Liver (tissue), 10 donors: ENCODE measurements at places on chromosomes 2 and 18. TPM values are rescaled to one million over a fixed set of nuclear protein-coding genes. Genes with fewer than 3 reads are reported as not detected.

The LINC00305 gene
- total RNA-seq, result not detected

The TUBA3E gene
- total RNA-seq, result not detected

- H3K4me3 ChIP-seq, result no peak overlapping the region
- H3K4me1 ChIP-seq, result peaks cover 26% of the 10 kb centered on the region
- H3K27ac ChIP-seq, result peak overlapping the region; percentile 86
- no peak for DNase-seq
- H3K27me3 ChIP-seq, result no peaks in the 10 kb centered on the region
- H3K36me3 ChIP-seq, result no peaks in the 10 kb centered on the region
These were observed 32.2 kb downstream of the GPR75 start for GRCh38 chr2:53827398-53828175.

DNA sequence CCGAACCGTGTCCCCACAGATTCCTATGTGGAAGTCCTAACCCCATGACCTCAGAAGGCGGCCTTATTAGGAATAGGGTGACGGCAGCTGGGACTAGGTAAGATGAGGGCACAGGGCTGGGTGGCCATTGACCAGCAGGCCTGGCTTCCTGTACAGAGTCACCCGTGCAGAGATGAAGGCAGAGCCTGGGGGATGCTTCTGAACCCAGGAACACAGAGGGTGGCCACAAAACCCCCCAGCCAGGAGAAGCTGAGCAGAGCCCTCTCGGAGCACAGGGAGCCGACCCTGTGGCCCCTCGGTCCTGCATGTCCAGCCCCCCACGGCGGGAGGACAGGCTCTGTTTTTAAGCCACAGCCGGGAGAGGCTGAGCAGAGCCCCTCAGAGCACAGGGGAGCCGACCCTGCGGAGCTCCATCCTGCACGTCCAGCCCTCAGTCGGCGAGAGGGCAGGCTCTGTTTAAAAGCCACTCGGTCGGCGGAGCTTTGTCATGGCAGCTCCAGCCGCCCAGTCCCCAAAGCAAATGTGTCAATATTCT is 2.7 kb downstream of the PDCD1 start:
- H3K36me3 ChIP-seq, result no peaks in the 10 kb centered on the region
- no peak for DNase-seq
- H3K4me1 ChIP-seq, result no peaks in the 10 kb centered on the region
- H3K27me3 ChIP-seq, result no peaks in the 10 kb centered on the region
- H3K4me3 ChIP-seq, result no peak overlapping the region
- H3K27ac ChIP-seq, result no peak overlapping the region

GRCh38 chr2:68837861-68838341 is 33.3 kb downstream of the BMP10 start:
- DNase-seq, result no peak
- no peaks in the 10 kb centered on the region for H3K4me1 ChIP-seq
- H3K4me3 ChIP-seq, result no peak overlapping the region
- no peak overlapping the region for H3K27ac ChIP-seq

DNA sequence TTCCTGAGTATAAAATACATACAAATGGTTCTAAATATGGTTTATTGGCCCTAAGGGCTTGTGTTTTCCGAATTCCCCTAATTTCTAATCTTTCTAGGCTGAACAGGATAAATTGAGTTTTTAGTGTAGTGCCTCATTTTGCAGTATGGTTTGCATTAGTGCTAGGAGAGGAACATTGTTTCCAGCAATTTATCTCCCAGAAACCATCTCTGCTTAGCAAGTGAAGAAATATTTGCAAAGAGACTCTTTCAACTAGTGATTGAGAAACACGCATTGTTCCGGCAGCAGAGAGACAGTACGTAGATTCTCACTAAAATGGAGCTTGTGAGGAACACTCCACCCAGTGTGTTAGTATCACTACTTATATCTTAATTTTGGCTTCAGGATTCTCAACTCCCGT is 177.8 kb upstream of the EPAS1 start:
- no peaks in the 10 kb centered on the region for H3K27me3 ChIP-seq
- DNase-seq, result no peak
- H3K4me1 ChIP-seq, result peaks cover 3% of the 10 kb centered on the region

DNA sequence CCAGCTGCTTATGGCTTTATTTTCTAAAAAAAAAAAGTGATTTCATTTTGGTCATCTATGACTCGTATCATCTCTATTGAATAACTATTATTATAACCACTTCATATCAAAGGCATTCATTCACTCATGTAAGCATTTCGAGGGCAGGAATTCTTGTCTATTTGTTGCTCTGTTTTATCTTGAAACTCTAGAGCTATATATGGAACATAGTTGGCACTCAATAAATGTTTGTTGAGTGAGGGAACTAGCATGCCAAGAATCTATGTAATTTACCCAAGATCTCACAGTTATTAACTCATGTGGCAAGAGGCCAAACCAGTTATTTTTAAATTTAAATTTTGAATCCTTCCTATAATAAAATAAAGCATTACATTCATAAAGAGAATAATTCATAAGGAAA is 470.1 kb downstream of the TMX3 start:
- H3K27ac ChIP-seq, result no peak overlapping the region
- no peak for DNase-seq
- no peak overlapping the region for H3K4me3 ChIP-seq
- H3K4me1 ChIP-seq, result no peaks in the 10 kb centered on the region
- H3K36me3 ChIP-seq, result no peaks in the 10 kb centered on the region
- H3K27me3 ChIP-seq, result no peaks in the 10 kb centered on the region

DNA sequence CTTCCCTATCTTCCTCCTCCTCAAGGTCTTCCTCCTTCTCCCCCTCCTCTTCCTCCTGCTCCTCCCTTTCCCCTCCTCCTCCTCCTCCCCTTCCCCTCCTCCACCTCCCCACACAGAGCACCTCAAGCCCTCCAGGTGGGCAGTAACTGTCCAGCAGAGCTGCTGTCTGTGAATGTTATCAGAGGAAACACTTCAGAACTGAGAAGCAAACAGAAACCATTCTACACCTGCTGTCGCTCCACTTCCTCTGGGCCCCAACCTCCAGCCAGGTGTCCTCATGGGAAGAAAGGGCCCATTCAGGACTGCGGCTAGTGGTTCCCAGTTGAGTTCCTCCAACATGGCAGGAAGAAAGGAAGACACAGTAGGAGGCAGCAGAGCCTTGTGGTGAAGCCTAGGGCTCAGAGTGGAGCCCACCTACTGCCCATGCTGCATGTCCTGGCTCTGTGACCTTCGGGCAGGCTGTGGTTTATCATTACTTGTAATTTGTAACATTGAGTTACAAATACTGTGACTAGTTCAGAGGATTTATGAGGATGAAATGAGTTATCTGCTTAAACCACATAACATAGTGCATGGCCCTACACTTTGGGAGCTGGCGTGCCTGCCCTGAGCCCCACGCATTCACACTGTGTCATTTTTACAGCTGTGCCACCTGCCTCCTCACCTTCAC is 165.9 kb upstream of the ID2 start:
- H3K4me3 ChIP-seq, result no peak overlapping the region
- no peaks in the 10 kb centered on the region for H3K27me3 ChIP-seq
- H3K4me1 ChIP-seq, result no peaks in the 10 kb centered on the region

- peaks cover 7% of the 10 kb centered on the region for H3K27me3 ChIP-seq
- H3K4me3 ChIP-seq, result no peak overlapping the region
- H3K36me3 ChIP-seq, result no peaks in the 10 kb centered on the region
- H3K4me1 ChIP-seq, result peaks cover 11% of the 10 kb centered on the region
- DNase-seq, result no peak
These were observed 524 bp upstream of the KLHL14 start for GRCh38 chr18:32773382-32773712.

GRCh38 chr18:77369644-77370043 is 120.0 kb downstream of the GALR1 start:
- H3K4me3 ChIP-seq, result no peak overlapping the region
- H3K4me1 ChIP-seq, result peaks cover 4% of the 10 kb centered on the region
- no peak overlapping the region for H3K27ac ChIP-seq
- peaks cover 5% of the 10 kb centered on the region for H3K27me3 ChIP-seq
- no peak for DNase-seq

DNA sequence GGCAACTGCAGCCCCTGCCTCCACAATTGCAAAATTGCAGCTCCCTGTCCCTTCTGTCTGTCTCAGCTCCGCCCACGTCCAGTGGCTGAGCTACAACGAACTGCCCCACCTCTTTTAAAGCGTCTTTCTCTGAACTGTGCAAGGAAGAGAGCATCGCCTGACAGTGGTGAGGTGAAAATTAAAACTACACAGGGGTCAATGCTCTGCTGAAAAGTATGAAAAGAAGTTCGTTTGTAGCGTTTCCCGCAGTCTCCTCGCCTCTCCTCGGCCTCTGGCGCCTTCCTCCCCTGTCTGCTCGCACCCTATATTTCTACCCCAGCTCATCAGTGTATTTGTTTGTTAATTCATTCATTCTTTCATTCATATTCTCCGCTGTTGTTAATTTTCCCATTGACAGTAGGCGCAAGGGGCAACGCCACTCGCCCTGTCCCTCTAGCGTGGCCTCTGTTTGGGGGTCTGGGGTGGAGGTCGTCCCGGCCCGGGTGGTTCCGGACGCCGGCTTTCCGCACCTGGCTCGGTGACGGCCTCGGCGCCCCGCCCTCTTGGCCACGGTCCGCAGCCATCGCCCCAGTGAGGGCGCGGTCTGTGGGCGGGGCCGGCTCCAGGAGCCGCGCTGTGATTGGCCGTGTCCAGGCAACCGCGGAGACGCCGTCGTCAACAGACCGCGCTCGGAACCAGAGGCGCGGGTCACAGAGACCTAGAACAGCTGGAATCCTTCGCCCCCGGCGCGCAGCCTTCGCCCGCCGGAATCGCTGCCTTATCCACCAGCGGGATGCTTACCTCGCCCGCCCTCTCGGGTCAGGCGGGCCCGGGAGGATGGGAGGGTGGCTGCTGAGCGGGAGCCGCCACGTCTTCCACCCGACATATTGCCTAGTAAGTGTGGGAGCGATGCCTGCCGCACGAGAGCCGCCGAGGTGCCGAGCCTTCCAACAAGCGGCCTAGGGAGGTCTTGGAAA is at the start of gene VWA3B:
Gene VWA3B, plus strand, starts transcription at position 677 of the 956 bp plus-strand sequence. CDS start 5,926 bp downstream, outside the sequence.
- DNase-seq, result peak; percentile 79
- H3K4me3 ChIP-seq, result peak within 1 kb of the TSS; percentile 14
- H3K36me3 ChIP-seq, result no peaks in the 10 kb centered on the region

DNA sequence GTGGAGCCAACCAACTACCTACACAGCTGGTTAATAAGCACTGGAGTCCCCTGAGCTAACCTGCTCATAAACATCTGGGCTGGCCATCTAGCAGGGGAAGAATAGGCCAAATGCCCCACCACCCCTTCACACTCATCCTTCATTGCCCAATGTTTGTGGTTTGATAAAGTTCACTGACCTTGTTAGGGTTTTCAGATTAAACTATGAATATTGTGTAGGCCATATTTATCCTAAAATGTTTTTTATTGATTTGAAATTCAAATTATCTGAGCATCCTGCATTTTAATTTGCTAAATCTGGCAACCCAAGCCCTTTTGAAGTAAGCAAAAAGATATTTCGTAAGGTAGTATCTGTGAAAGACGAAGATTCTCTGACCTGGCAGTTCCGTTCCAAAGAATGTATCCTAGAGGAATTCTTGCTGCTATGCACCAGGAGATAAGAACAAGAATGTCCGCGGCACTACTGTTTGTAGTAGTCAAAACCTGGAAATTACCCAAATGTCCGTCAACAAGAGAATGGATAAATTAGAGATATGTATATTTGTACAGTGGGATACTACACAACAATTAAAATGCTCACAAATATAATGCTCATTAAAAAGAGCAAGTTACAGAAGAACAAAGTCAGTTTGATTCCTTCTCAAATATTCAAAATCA is 5.8 kb upstream of the TLK1 start:
- H3K36me3 ChIP-seq, result no peaks in the 10 kb centered on the region
- H3K27me3 ChIP-seq, result no peaks in the 10 kb centered on the region
- H3K4me3 ChIP-seq, result no peak overlapping the region
- no peak for DNase-seq
- H3K4me1 ChIP-seq, result peaks cover 24% of the 10 kb centered on the region

- H3K27ac ChIP-seq, result no peak overlapping the region
- DNase-seq, result no peak
- H3K4me1 ChIP-seq, result no peaks in the 10 kb centered on the region
- H3K27me3 ChIP-seq, result no peaks in the 10 kb centered on the region
- H3K36me3 ChIP-seq, result no peaks in the 10 kb centered on the region
- H3K4me3 ChIP-seq, result no peak overlapping the region
These were observed 197.0 kb downstream of the MYT1L start for GRCh38 chr2:2134037-2134436.

- no peaks in the 10 kb centered on the region for H3K27me3 ChIP-seq
- no peak for DNase-seq
- H3K36me3 ChIP-seq, result no peaks in the 10 kb centered on the region
- no peaks in the 10 kb centered on the region for H3K4me1 ChIP-seq
These were observed 41.7 kb upstream of the MALL start for GRCh38 chr2:110157153-110157793.

DNA sequence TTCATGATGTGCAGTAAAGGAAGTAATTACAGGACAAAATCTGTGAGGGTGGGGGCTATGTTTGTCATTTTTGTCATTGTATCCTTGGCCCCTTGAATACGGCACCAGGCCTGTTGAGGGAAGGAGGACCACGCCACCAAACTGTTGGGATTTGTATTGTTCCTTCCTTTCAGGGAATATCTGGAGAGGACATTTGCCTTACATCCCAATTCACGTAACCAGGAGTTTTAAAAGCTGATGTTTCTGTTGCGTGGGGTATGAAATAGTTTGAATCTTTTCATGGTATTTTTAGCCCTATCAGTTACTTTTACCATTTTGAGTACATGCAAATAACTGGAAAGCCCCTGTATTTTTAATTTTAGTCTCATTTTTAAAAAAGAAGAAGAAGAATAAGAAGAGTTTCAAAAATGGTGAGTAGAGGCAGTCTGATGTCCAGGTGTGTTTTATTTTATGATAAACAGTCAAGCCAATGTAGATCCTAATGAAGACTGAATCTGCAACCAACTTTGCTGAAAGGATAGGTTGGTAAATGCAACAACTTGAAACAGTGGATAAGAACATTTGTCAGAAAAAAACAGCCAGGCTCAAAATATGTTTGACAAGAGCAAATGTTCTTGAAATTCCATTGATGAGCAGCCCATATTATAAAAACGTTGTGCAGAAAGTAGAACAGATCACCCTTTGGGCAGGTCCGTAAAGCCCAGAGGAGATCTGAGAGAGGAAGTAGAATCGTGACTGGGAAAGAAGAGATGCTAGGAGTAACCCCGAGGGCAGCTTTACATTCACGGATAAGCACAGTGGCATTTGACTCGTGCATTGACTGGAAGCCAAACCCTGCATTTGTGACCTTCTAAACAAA is 54.5 kb downstream of the RASGRP3 start:
- H3K4me1 ChIP-seq, result no peaks in the 10 kb centered on the region
- H3K27ac ChIP-seq, result no peak overlapping the region
- H3K4me3 ChIP-seq, result no peak overlapping the region
- H3K36me3 ChIP-seq, result no peaks in the 10 kb centered on the region
- DNase-seq, result no peak

GRCh38 chr2:216341121-216341520 is 31.2 kb downstream of the MARCHF4 start:
- no peaks in the 10 kb centered on the region for H3K27me3 ChIP-seq
- H3K27ac ChIP-seq, result no peak overlapping the region
- no peak for DNase-seq
- H3K4me3 ChIP-seq, result no peak overlapping the region
- no peaks in the 10 kb centered on the region for H3K4me1 ChIP-seq
